H4 (cell line): ENCODE measurements at places on chromosomes 6 and 20.

DNA sequence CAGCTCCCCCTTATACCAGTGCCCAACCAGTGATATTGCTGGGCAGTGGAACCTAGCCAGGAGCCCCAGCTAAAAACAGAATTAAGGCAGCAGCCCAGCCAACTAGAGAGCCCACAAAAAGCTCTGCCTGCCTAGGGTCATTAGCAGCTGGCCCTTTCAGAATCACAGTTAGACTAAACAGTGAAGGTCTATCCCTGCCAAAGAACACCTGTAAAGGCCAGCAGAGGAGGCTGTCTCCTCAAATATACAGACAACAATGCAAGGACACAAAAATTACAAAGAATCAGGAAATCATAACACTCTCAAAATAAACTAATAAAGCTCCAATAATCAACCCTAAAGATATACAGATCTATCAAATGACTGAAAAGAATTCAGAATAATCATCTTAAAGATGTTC lies 77.8 kb upstream of the HTR1E start:
- no peak for DNase-seq

DNA sequence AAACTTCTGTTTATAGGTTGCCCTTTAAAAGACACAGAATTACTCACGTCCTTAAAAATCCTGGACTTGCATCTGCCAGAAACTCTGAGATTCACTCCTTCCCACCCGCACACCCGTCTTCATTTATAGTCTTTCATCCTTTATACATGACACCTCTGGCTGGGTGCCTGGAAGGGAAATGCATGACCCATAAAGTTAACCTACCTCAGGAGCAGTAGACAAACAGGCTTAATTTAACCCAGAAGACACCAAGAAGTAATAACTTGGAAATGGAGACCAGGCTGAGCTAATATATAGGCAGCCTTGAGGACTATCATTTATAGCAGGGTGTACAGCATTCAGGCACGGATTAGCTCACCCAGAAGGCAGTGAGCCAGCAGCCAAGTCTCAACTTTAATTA lies 429.0 kb upstream of the NRSN1 start:
- DNase-seq, result no peak

DNA sequence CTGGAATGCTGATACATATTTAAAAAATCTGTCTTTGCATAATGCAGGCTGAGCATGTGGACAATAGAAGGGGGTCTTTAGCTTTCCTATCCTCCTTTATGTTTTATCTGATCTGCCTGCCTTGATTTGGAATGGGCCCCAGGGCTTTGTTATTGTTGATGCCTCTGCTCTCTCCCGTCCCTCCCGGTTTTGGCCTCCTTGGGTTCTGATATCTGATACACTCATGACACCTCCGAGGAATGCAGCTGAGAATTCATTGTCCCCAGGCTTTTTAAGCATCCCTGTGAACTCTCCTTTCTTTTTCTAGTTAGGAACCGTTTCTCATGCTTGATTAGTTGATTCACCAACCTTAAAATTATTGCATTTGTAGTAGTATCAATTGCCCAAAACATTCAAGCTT lies 185.5 kb upstream of the RALGAPA2 start:
- DNase-seq, result no peak

GRCh38 chr20:56683077-56683865 lies 54.2 kb downstream of the TFAP2C start:
- DNase-seq, result no peak

- no peak for DNase-seq
These were observed 617.2 kb downstream of the PTPRT start for GRCh38 chr20:42572320-42573016.

DNA sequence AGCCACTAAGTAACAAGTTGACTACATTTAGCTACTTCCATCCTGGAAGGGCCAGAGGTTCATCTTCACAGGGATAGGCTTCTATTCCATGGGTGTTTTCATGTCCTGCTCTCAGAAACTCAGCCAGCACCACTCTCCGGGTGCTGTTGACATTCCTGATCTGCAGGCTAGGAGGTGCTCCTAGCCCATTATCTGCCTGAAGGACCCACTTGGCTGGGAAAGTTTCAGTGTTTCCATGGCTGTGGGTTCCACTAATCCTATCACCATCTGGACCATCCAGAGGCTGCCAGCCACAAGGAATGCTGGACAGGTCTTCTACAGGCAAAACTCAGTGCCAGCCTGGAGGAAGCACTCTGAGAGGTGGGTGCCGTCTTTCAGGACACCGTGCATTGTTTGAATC lies 45.2 kb downstream of the HLA-G start:
- DNase-seq, result no peak

- peak; percentile 34 for DNase-seq
These were observed 61.6 kb upstream of the SNX9 start for GRCh38 chr6:157761331-157761921.

- DNase-seq, result no peak
These were observed 880.4 kb upstream of the MAN1A1 start for GRCh38 chr6:120230008-120230407.

DNA sequence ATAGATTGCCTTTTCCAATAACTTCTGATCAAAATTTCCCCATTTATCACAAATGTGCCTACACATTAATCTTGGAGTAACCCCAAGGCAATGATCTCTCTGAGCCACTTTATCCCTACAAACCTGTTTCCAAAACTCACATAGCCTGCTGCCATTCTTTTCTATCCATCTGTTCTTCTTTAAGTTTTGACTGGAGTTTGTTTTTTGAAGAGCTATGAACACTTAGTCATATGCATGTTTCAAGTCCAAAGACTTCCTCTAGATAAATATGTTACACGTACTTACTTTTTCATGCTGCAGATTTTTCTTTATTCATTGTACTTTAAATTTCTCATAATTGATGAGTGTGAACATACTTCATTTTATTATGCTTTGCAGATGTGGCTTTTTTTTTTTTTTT lies 488.9 kb upstream of the CITED2 start:
- no peak for DNase-seq
